ENCODE measurements at places on chromosomes 11 and 22. TPM values are rescaled to one million over a fixed set of nuclear protein-coding genes. Genes with fewer than 3 reads are reported as not detected.

DNA sequence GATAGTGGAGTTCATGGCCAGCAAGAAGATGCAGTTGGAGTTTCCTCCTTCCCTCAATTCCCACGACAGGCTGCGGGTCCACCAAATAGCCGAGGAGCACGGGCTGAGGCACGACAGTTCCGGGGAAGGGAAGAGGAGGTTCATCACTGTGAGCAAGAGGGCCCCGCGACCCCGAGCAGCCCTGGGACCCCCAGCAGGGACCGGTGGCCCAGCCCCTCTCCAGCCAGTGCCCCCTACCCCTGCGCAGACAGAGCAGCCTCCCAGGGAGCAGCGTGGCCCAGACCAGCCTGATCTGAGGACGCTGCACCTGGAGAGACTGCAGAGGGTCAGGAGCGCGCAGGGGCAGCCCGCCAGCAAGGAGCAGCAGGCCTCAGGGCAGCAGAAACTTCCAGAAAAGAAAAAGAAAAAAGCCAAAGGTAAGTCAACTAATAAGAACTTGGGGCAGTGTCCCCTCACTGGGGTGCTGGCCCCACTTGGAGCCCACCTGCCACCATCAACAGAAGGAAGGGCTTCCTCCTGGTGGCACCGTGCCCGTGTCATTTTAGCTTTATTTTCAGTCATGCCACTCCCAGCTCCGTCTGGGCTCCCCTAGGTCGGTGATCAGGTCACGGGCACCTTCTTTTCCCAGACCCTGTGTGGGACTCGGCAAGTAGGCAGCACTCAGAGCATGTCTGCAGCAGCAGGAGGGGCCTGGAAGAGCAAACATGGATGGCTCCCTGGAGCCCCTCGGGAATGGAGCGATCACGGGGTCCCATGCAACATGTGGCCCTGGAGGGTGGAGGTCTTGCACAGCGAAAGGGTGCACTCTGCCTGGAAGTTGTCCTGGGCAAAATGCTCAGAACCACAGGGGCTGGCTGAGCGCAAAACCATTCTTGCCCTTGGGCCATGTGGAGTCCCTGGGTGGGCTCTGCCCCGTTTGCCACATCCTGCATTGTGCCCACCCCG is 33.3 kb downstream of the IGHMBP2 start:
- DNase-seq: no peak

DNA sequence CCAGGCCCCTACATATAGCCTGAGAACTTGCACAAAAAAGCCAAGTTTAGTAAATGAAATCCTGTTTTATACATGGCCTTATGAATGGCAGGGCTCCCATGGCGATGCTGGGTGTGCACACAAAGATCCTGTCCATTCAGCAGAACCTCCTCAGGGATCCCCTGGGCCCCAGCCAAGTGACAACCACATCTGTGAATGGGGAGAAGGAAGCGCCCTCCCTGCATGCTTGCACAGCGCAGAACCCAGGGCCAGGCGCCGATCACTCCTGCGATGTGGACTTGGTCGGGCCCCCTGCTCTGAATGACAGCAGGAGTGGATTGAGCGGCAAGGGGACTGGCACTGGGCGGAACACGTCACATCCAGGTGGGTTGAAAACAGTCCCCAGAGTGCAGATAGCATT is 4.5 kb upstream of the CDC42EP2 start:
- no peak for DNase-seq

DNA sequence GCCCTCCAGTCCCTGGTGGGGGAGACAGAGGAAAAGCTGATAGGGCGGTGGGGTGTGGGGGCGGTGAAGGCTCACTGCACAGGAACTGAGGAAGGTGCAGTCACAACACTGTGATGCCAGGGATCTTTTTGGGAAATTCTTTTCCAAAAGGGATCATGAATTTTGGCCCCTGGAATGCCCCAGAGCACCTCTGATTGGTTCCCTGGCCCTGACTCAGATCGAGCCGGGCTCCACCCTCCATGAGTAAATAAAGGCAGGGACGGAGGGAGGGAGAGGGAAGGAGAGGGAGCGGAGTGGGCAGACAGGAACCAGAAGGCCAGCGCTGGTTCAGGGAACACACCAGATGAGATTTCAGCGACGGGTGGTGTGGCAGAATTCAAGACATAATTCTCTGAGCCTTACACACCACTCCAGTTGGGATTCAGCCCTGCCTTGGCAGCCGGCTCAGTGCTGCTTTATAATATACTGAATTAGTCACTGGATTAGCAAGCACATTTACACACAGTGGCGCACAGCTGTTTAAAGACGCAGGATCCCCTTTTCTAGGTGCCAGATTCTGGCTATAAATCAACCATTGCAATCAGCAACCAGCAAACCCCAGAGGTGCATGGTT is 80.3 kb downstream of the ETS1 start:
- no peak for DNase-seq

- no peak for DNase-seq
These were observed 3.3 kb downstream of the USP47 start for GRCh38 chr11:11845071-11845470.

- no peak for DNase-seq
These were observed 31.6 kb downstream of the OR10A6 start for GRCh38 chr11:7899418-7899817.

DNA sequence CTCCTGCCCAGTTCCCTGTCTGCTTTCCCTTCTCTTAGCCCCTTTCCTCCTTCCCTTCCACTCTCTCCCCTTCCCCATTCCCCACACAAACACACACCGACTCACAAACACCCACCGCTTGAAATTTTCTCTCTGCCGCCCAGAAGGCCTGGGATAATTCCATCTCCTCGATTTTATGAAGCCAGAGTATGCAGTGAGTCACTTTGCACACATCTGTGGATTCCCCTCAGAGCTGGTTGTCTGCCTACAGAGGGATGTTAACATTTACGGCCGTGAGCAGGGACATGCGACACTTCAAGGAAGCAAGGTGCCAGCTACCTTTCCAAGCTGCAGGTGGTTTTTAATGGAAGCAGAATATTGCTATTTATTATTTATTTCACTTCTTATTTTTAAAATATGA is 332.0 kb downstream of the TENM4 start:
- no peak for DNase-seq

DNA sequence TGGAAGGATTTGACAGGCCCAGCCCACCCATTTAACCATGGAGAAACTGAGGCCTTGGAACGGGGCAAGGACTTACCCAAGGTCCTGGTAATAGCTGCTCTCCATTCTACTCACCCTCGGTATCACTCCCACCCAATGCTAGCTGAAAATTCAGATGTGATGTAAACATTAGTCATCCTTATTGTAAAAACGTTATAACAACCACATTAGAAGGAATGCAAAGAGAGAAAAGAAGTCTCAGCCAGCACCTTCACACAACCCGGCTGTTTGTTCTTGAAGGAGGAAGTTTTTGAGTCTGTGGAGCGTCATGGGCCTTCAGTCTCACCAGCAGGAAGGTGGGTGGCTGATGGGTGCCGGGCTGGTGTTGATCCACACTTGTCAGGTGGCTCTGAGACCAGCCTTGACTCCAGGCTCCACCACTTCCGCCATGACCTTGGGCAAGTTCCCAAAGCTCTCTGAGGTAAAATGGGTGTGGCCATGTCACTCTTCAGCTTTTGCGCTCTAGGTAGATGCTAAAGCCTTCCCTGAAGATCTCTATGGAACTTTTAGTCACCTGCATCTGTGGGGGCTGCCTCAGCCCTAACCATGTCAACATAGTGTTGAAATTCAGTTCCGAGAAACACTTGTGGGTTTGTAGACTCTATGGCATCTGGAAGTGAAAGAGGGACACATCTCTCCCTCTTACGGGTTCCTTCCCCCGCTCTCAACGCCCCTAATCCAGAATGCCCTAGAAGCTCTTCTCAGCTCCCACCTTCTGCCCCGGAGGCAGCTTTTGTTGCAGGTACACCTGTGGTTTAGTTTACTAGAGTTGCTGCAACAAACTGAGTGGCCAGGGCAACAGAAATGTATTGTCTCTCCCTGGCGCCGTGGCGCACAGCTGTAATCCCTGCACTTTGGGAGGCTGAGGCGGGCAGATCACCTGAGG is 14.8 kb downstream of the CD6 start:
- DNase-seq: peak; percentile 92

GRCh38 chr22:25407226-25407858 is 157.1 kb upstream of the GRK3 start:
- no peak for DNase-seq

DNA sequence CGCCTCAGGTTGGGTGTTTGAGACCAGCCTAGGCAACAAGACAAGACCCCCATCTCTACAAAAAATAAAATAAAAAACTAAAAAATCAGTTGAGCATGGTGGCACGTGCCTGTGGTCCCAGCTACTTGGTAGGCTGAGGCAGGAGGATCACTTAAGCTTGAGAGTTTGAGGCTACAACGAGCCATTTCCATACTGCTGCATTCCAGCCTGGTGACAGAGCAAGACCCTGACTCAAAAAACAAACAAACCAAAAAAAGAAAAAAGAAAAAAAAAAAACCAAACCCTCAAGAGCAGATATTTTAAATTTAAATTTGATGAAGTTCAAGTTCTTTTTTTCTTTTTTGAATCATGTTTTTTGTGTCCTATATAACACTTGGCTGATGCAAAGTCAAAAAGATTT is 7.2 kb upstream of the CCDC83 start:
- no peak for DNase-seq

DNA sequence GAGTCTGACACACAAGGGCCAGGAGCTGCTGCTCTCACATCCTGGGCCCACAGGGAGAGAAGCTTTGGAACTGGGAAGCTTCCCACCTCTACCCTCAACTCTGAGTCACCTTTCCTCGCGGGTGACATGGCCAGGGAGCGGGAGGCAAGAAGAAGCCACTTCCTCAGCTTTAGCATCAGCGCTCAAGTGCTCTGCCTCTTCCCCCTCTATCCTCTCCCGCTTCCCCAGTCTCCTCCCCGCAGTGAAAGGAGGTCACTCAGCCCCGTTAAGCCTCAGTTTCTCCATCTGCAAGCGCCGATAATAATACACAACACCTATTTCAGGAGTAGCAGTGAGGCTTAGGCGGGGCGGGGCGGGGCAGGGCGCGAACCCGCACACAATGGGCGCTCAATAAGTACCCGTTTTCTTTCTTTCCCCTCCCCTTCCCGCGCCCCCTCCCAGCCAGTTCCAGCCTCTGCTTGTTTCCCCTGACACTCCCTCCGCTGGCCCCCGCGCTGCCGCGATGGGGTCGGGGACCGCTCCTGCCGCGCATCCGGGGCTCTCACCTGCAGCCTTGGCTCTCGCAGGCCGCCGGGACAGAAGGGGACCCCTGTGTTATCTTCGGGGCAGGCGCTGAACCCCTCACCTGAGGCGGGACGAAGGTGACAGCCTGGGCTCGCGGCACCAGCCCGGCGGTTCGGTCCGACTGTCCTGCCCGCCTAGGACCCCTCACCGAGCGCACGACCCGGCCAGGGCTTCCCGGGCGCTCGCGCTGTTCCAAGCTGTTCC is 892 bp downstream of the GDPD5 start:
- peak; percentile 43 for DNase-seq

GRCh38 chr11:46491661-46492330 is 100.2 kb upstream of the CHRM4 start:
- DNase-seq: no peak

GRCh38 chr11:74717221-74717969 is 13.8 kb downstream of the CHRDL2 start:
- DNase-seq: no peak

DNA sequence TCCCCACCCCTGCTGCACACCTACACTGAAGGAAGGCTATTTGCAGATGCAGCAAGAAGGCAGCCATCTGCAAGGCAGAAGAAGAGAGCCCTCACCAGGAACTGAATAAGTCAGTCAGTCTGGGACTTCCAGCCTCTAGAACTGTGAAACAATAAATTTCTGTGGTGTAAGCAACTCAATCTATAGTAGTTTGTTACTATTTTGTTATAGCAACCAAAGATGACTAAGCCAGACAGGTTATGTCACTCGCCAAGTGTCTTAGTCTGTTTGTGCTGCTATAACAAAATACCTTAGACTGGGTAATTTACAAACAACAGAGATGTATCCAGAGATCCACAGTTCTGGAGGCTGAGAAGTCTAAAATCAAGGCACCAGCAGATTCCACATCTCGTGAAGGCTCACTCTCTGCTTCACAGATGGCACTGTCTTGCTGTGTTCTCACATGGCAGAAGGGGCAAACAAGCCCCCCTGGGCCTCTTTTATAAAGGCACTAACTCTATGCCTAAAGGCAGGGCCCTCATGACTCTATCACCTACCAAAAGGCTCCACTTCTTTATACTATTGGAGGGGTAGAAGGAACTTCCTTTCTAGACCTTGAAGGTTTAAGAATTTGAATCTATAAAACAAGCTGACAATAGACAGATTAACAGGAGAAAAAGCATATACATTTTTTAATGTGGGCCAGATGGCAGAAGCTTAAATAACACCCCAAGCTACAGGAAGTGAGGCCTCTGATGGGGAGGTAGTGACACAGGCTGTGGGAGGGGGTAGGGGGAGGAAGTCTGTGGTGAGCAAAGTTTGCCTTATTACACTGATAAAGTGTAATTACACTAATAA is 12.3 kb downstream of the APOL6 start:
- peak; percentile 64 for DNase-seq

DNA sequence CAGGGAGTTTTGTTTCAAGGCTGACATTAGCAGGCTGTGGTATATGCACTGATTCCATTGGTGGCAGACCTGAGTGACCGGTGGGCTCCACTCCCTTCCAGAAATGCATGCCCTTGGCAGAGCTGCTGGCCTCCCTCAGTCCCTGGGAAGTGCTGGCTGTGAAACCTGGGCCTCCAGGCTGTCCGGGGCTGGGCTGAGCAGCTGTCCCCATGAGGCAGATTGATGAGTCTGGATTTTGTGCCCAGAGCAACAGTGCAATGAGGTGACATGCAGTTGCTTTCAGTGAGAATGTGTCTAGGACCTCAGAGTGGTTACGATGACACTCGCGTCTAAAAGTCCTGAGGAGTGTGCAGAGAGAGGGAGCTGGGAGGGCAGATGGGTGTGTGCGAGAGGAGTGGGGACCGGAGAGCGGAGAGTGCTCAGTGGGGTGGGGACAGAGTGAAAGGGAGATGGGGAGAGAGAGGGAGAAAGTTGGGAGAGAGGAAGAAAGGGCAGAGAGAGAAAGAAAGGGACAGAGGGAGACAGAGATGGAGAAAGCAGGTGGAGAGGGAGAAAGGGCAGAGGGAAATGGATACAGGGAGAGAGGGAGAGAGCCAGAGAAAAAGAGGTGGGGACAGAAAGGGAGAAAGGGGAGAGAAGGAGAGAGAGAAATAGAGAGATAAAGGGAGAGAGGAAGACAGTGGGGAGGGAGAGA is 978.3 kb downstream of the BRD1 start:
- no peak for DNase-seq

DNA sequence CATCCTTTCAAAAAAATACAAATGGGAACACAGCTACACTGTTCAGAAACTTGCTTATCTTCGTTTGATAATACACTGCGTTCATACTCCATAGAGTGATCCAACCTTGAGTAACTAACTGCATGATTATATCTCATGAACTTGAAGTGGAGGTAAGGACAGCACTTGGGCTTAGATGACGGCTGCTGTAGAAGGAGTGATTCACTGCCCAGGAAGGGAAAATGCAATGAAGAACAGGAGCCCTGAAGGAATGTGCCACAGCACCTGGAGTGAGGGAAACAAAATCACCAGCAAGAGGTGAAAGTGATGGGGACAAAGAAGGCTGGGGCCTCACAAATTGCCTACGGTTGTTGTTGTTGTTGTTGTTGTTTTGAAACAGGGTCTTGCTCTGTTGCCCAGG is 44.1 kb upstream of the SC5D start:
- no peak for DNase-seq

TYMP gene
- total RNA-seq: 46.9 TPM

POU2F3 gene
- total RNA-seq: not detected

MAML2 gene
- total RNA-seq: 35.6 TPM

MS4A6A gene
- 1.3 TPM for total RNA-seq

APOL3 gene
- 177 TPM for total RNA-seq

OR8G1 gene
- total RNA-seq: not detected

SLC29A2 gene
- total RNA-seq: 3.4 TPM

TSSK2 gene
- not detected for total RNA-seq

TREH gene
- total RNA-seq: not detected

OR52E8 gene
- not detected for total RNA-seq

MS4A12 gene
- not detected for total RNA-seq

CDC42BPG gene
- 11.6 TPM for total RNA-seq

OR52E2 gene
- total RNA-seq: not detected
